Naive B cell (primary cell): ENCODE measurements at places on chromosomes 4 and X.

DNA sequence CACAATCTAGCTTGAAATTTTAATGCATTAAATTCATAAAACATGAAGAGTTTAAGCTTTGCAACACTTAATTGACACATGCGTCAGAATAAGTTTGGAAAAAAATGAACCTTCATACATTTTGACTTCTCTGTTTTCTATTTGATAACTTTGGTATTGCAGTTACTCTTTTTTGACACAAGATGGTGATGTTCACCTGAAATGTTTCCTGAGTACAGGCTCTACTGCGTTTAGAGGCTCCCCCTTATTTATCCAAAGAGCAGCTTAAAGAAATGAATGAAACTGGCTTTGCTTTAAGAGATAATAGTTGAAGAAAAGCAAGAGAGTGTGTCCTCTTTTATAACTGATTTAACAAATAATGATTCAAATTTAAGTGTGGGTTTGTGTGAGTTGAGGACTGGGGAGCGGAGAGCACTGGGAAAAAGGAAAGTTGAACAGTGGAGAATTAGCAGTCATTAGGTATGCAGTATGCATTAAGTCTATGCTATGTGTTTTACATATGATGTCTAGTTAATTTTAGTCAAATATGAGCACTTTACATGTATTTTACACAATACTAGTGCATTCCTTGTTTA is 180.6 kb upstream of the NUDT6 start:
- peak; percentile 37 for DNase-seq

DNA sequence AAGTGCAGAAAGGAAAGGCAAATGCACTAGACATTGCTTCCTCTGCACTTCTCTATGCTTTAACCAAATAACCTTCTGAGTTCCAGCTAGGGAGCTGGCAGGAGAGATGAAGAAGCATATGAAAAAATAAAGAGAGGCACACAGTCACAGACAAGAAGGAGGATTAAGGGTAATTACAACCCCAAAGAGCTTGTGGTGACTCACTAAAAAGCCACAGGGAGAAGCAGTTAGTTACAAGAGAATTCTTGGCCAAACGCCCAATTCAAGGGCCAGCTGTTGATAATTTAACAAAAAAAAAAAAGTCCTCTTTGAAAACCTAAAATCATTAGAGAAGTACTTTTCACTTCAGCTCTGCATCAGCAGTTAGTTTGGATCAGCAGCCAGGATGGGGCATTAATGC is 478.0 kb downstream of the KCNIP4 start:
- DNase-seq = no peak

- DNase-seq = no peak
These were observed 20.2 kb downstream of the FBXW7 start for GRCh38 chr4:152515678-152516077.

- DNase-seq = no peak
These were observed 20.1 kb upstream of the XPNPEP2 start for GRCh38 chrX:129718676-129719075.

DNA sequence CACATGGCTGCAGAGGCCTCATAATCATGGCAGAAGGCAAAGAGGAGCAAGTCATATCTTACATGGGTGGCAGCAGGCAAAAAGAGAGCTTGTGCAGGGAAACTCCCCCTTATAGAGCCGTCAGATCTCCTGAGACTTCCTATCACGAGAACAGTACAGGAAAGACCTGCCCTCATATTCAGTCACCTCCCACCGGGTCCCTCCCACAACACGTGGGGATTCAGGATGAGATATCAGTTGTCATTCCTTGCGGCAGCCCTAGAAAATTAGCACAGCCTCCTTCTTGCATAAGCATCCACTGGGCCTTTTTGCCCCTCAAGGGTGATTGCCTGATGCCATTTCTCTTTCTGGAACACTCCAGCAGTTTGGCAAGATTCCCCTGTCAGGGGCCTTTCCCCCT is 61.7 kb upstream of the STX18 start:
- DNase-seq = no peak

DNA sequence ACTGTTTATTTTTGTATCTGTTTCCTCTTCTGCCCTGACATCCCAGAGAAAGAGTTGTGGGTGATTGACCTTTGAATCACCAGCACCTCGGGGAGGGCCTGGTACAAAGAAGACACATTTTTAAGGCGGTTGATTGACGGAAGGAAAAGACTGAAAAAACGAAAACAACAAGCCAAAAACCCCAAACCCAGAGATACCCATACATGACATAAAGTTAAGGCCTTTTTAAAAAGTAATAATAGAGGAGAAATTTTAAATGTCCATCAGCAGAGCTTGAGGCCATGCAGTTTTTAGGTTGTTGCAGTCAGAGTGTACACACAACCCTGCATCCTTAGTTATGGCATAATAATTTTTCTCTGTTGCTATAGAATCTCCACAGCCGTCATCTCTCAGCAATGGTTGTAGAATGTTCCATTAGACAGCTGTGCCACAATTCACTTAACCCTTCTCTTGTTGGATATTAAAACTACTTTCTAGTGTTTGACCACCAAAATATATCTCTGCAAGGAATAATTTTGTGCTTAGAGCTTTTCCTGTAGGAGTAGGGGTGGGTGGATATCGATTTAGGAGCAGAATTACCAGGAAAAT is 110.2 kb downstream of the GNL3L start:
- no peak for DNase-seq
